ENCODE measurements at places on chromosomes 7 and 10. TPM values are rescaled to one million over a fixed set of nuclear protein-coding genes. Genes with fewer than 3 reads are reported as not detected.

DNA sequence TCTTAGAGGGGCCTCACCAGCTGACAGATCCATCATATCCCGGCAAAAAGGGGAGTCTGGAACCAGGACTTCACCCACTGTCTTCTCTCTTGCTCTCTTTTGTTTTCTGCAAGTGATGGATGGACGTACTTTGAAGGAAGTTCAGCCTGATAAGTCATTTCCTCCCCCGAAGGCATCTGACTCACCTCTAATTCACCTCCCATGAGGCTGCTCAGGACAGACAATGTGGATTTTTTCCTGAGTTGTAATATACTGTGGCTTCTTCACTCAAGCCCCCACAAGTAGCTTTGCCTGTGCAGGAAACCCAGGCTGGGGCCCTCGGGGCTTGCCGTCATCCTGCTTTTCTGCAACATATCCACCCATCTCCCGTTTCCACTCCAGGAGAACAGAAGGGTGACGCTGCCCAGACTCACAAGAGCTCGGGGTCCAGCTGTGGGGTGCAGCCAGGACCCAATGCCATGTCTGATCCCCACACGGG, 70.4 kb downstream of the ASB13 start:
- DNase-seq = no peak

DNA sequence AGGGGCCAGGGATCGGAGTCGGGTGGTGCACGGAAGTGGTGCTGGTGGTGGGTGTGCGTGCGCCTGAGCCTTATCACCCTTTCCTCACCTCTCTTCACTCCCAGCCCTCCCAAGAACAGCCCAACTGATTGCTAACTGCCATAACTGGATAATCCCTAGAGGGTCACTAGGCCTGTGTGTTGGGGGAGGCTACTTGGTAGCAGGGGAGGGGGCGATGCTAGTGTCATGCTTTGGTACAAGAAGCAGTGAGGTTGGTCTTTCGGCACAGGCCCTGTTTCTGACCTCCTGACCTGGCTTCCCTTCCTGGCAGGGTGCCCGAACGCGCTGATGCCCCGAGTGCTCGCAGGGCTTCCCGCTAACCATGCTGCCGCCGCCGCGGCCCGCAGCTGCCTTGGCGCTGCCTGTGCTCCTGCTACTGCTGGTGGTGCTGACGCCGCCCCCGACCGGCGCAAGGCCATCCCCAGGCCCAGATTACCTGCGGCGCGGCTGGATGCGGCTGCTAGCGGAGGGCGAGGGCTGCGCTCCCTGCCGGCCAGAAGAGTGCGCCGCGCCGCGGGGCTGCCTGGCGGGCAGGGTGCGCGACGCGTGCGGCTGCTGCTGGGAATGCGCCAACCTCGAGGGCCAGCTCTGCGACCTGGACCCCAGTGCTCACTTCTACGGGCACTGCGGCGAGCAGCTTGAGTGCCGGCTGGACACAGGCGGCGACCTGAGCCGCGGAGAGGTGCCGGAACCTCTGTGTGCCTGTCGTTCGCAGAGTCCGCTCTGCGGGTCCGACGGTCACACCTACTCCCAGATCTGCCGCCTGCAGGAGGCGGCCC, 652 bp downstream of the KAZALD1 start:
- DNase-seq = peak; percentile 46

DNA sequence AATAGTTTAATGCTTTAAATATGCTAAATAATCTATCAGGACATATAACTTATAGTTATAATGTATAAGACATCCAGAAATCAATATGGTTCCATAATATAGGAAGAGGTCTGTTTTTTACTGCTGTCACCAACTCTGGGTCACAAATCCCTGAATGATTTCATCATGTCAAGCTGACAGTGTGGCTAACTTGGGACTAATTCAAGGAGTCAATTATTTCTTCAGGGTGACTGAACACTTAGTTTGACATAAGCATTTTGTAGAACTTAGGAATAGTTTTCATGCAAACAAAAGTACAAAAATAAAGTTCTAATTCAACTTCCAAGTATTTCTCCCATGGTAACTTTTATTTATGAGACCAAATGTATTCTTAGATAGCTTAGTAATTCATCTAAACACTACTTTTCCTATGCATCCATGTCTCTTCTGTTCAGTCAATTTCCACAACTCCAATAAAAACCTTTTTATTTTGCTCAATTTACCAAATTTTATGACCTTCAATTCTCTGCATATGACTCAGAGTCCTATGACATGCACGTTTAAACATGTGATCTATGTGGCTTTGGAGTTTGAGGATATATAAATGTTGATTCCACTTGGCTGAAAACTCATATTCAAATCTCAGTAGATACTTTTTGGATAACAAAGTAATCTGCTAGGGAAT, 40.3 kb upstream of the GNAT3 start:
- no peak for DNase-seq

DNA sequence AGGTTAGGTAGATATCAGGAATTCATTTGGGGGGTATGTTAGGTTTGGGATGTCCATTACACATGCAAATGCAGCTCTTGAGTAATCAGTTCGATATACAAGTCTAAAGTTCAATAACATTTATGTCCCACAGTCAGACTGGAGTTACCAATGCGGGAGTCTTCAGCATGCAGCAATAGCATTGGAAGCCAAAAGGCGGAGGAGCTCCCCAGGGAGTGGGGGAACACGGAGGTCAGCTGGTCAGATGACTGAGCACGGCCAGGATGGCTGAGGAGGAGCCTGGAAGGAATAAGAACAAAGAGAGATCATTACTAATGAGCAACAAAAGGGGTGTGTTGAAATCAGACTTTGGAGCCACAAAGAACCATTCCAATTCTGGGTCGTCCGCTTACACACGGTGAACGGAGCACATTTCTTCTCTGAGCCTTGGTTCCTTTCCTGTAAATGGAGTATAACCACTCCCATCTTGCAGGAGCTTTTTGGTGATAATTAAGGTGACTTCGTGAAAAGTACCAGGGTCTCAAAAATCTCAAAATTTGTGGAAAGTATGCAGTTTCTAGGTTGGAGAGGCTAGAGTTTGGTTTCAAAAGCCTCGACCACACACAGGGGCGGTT, 478 bp upstream of the ZNF22 start:
- DNase-seq = peak; percentile 73

- DNase-seq = no peak
These were observed 181.1 kb downstream of the PLCE1 start for GRCh38 chr10:94174838-94175237.

DNA sequence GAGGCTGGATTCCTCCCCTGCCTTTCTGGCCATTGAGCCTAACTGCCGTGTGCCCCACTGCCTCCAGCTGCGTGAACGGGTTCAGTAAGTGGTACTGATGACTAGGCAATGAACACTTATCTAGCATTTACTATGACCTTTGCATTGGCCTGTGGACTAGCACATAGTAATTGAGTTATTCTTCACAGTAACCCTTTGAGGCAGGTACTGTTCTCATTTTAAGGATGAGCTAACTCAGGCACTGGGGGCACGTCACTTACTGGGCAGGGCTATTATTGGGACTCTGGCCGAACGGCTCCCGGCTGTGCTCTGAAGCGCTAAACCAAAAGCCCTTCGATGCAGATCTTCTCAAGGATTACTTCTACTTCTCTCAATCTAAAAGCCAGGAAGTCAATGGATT, 38.3 kb downstream of the WIPF3 start:
- DNase-seq = no peak

- peak; percentile 52 for DNase-seq
These were observed 2.1 kb upstream of the ADAM8 start for GRCh38 chr10:133278577-133279265.

GRCh38 chr10:57830877-57831560, 436.7 kb downstream of the IPMK start:
- DNase-seq = no peak

- DNase-seq = no peak
These were observed 54.5 kb downstream of the JAKMIP3 start for GRCh38 chr10:132120200-132120599.

DNA sequence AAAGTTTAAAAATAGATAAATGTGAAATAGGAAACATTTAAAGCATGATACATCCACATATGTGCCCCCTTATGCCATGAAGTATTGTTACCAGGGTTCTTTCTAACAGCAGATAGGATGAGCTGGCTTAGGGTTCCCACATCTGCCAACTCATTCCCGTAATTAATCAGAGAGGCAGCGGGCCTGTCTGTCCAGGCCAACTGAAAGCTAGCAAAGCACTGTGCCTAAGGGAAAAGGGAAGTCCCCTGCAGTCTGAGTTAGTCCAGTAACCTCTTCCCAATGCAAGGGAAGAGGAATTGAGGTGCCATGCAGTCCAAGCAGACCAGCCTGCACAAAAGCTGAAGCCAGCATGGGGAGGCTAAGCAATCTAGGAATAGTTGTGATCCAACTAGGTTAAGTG, 18.3 kb upstream of the ZC3HAV1L start:
- no peak for DNase-seq

CPVL gene
- 51.1 TPM for total RNA-seq

OPN4 gene
- total RNA-seq = 0.19 TPM

TMEM243 gene
- 26.3 TPM for total RNA-seq

JAKMIP3 gene
- 3.3 TPM for total RNA-seq

FAM185A gene
- 15.2 TPM for total RNA-seq

TAF5 gene
- total RNA-seq = 29.1 TPM

Data from testis (tissue), 5 donors.